Activated CD8-positive, alpha-beta memory T cell treated with anti-CD3 and anti-CD28 coated beads for 1 hour (primary cell): ENCODE measurements at places on chromosomes 16 and 17.

- no peak for DNase-seq
These were observed 1015.1 kb upstream of the EEF2KMT start for GRCh38 chr16:6112700-6113099.

DNA sequence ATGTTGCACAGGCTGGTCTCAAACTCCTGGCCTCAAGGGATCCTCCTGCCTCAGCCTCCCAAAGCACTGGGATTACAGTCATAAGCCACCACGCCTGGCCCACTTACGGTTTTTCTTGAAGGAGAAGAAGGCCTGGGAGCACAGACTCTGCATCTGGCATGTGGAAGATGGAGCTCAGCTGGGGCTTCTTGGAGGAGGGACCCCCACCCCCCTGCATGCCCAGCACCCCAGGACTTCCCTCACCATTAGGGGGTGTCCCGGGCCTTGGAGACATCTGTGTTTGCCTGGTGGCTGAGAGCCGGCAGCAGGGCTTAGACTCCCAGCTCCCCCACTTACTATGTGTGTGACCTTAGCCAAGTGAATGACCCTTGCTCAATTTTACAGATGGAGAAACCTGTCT, 204.7 kb downstream of the ZNF423 start:
- no peak for DNase-seq

DNA sequence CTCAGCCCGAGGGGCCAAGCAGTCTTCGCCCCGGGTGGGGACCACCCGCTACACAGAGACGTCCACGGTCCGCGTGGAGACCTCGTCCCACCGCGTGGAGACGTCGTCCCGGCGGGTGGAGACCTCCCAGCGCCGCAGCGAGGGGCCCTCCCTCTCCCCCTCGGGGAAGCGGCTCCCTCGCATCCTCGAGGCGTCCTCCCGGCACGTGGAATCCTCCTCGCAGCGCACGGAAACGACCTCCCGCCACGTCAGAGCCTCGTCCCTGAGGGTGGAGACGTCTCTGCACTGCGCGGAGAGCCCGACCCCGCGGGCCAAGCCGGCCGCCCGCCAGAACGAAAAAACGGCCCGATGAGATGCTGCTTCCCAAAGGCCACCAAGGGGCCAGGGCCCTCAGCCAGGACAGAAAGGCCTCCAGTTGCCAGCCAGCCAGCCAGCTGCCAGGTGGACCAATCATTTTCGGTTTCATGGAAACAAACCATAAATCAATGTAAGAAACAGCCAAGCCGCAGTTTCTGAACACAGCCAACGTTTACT, 424 bp downstream of the C17orf100 start:
- no peak for DNase-seq

GRCh38 chr17:79133214-79133613, 58.6 kb downstream of the ENGASE start:
- no peak for DNase-seq

- peak; percentile 49 for DNase-seq
These were observed 51.8 kb upstream of the JPH3 start for GRCh38 chr16:87550495-87550961.

- DNase-seq: no peak
These were observed 102.6 kb downstream of the NTN1 start for GRCh38 chr17:9123594-9124553.

DNA sequence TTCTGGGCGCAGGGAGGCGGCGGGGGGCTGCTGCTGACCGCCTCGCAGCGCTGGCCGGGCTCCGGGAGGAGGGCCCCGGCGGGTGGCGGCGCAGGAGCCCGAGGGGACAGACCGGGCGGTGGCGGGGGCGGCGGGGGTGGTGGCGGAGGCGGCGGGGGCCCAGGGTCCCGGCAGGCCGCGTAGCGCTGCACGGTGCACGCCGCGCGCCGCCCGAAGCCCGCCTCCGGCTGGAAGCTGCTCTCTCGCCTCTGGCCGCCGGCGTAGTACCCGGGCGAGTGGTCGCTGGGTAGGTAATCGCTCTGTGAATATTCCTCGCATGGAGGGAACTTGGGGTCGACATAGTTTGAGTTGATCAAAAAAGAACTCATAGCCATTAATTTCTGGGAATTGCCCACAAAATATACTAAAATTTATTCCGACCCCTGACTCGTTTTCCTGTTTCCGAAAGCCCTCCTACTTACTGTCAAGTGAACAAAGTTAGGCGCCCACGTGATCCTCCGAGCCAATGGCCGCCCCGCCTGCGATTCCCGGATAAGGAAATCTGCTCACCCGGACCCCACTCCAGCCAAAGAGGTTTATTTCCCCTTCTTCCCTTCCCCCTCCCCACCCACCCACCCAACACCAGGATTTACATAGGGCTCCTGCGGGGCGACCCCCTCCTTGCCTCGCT, at the start of gene HOXB4:
Gene HOXB4, minus strand, starts transcription at position 405 of the 670 bp plus-strand sequence. Its CDS starts 31 bp downstream, at position 374.
- no peak for DNase-seq

DNA sequence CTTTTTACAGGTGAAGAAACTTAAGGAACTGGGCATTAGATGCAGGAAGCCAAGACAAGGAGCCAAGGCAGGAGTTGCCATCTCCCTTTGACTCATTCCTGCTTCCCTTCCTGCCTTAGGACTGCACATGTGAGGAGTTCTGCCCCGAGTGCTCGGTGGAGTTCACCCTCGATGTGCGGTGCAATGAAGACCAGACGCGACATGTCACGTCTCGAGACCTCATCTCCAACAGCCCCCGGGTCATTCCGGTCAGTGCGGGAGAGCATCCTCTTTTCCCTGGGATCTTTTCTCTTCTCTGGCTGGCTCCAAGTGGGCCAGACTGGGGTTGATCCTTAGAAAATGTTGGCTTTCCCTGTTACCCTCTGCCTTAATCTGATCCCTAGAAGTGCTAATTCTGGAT, 6.6 kb downstream of the POLR2C start:
- DNase-seq: no peak

- no peak for DNase-seq
These were observed 339.0 kb downstream of the MAF start for GRCh38 chr16:79261481-79261940.

- no peak for DNase-seq
These were observed 8.3 kb upstream of the NLK start for GRCh38 chr17:28033972-28034714.

- DNase-seq: no peak
These were observed 23.9 kb downstream of the UNK start for GRCh38 chr17:75808549-75808904.

GRCh38 chr16:19130852-19131824, 17.4 kb downstream of the ITPRIPL2 start:
- no peak for DNase-seq

DNA sequence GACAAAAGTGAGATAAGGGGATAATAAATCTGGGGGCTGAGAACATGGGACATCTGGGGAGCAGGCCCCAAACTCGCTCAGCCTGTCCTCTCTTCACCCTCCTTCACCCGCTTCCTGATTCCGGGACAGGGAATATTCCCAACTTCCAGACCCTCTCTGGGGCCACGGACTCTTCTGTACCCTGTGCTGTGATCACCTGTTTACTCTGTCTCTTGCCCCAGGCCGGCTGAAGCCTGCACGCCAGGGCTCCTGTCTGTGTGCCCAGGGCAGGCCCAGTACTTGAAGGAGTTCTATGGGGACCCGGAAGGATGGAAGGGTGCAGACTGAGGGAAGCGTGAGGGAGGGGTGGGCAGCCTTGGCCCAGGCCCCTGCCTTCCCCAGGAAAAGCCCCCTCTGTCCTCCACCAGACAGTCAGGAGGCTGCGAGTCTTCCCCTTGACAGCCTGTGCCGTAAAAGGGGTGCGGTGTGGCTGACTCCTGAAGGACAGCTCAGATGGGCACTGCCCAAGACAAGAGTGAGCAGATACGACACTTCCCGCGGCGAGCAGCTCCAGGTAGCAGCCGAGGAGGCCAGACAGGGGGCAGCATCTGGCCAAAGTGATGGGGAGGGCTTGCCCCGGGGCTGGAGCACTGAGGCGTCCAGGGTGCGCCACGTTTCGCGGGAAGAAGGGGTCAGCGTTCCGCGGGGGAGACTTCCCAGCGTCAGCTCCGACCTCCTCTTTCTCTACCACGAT, 1.0 kb upstream of the CCNF start:
- no peak for DNase-seq

DNA sequence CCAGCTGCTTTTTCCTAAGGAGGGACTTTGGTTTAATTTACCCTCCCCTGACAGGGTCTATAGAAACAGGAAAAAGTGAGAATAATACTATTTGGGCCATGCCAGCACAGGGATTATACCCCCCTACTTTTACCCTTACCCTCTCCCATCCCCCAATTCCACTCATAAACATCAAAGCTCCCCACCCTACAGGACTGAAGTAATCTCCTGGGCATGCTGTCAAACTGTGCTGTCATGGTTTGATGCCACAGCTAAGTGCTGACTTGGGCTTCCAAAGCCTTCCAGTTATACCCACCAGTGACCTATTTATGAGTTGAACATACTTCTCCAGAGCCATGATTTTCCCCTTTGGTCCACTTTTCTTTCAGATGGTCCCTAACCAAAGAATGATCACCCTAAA, 12.8 kb downstream of the PHF12 start:
- no peak for DNase-seq

GRCh38 chr16:65274566-65274965, 152.7 kb upstream of the CDH11 start:
- DNase-seq: no peak

DNA sequence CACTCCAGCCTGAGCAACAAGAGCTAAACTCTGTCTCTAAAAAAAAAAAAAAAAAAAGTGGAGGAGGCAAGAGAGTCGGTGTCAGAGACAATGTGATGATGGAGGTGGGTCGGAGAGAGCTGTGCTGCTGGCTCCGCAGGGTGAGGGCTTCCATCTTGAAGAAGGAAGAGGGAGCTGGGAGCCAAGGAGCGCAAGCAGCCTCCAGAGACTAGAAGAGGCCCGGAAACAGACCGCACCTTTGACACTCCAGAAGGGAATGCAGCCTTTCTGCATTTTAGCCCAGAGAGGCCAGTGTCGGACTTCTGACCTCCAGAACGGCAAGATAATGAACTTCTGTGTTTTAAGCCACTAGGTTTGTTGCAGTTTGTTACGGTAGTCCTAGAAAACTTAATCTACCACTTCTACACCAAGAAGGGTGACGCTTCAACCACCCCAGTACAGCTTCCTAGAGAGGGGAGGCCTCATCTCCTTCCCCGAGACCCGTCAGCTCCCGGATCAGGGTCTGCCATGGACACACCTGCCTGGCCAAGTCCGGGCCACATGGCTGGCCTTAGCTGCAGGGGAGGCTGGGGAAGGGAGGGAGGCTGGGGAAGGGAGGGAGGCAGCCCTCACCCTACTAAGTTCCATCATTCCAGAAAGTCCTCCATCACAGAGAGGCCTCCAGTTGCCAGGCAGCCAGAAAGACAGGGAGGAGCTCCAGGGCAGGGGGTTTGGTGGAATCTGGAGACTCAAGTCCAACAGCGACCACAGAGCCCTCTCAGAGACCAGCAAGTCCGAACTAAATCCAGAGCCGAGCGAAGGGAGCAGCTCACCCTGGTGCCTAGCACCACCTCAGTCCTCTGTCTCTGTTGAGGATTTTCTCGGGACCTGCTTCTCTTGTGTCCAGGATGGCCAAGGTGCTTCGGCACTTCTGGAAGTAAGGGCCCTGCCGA, 13.2 kb upstream of the RBFOX3 start:
- no peak for DNase-seq

DNA sequence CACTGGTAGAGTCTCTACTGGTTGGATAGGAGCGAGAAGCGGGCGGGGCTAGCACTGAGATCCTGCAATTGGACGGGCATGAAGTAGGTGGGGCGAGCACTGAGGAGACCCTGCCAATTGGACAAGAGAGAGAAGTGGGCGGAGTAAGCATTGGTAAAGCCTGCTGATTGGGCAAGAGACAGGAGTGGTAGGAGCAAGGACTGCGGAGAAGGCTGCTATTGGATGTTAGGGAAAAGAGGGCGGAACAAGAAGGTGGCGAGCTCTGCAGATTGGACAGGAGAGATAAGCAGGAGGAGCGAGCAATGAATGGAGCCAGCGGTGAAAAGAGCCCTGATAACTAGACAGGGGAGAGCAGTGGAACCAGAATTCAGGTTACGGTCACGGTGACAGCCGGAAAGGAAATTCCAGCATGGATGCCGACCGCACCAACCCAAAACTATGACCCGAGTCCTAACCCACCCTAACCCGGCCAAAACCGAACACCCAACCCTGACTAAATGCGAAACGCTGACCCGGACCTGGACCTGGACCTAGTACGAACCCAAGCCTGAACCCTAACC, 4.8 kb downstream of the SCGB1C2 start:
- no peak for DNase-seq

DNA sequence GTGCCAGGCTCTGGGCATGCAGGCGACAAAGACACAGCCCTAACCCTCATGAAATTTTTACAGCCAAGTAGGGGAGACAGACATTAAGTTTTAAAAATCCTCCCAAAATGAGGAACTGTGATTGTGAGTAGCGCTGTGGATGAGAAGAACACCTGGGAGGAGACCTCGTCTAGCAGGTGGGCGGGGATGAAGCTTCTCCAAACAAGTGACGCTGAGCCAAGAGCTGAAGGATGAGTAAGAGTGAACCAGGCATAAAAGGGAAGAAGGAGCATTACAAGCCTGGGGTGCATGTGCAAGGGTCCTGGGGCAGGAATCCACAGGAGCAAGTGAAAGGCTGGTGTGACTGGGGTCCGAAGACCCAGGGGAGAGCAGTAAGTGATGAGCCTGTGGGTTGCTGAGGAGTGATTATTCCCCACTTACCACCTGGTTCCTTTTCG, 149.4 kb upstream of the HS3ST2 start:
- DNase-seq: no peak

- DNase-seq: no peak
These were observed 46.8 kb downstream of the ZFPM1 start for GRCh38 chr16:88499836-88500251.
